ENCODE measurements at places on chromosomes 11 and 22.

- no peak for DNase-seq
Observed at GRCh38 chr22:50556703-50557102, 6.0 kb downstream of the SYCE3 start.

GRCh38 chr11:100188137-100188783 lies 498.8 kb upstream of the ARHGAP42 start:
- DNase-seq = no peak

- DNase-seq = no peak
Observed at GRCh38 chr11:8015753-8016239, 28.7 kb downstream of the EIF3F start.

DNA sequence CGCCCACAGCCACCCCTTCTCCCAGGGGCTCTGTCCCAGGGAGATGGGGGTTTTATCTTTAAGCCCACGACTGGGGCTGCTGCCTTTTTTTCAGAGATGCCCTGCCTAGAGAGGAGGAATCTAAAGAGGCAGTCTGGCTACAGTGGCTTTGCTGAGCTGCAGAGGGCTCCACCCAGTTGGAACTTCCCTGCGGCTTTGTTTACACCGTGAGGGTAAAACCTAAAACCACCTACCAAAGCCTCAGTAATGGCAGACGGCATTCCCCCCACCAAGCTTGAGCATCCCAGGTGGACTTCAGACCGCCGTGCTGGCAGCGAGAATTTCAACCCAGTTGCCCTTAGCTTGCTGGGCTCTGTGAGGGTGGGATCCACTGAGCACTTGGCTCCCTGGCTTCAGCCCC lies 535.8 kb downstream of the NELL1 start:
- no peak for DNase-seq

- no peak for DNase-seq
Observed at GRCh38 chr11:13826505-13827278, 135.8 kb upstream of the SPON1 start.

DNA sequence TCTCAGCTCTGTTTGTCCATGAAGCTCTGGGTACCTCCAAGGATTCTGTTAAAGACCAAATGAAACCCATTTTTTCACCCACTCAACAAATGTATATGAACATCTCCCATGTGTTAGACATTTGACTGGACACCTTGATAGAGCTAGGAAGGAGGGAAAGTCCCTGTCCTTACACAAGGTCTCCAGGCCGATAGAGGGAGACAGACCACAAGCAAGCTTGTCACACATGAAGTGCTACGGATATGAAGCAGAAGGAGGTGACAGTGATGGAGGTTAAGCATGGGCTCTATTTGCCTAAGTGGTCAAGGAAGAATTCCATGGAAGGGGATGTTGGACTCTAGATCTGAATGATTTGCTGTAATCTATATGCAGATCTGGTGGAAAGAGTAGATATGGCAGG lies 138.5 kb downstream of the MYO18B start:
- no peak for DNase-seq

DNA sequence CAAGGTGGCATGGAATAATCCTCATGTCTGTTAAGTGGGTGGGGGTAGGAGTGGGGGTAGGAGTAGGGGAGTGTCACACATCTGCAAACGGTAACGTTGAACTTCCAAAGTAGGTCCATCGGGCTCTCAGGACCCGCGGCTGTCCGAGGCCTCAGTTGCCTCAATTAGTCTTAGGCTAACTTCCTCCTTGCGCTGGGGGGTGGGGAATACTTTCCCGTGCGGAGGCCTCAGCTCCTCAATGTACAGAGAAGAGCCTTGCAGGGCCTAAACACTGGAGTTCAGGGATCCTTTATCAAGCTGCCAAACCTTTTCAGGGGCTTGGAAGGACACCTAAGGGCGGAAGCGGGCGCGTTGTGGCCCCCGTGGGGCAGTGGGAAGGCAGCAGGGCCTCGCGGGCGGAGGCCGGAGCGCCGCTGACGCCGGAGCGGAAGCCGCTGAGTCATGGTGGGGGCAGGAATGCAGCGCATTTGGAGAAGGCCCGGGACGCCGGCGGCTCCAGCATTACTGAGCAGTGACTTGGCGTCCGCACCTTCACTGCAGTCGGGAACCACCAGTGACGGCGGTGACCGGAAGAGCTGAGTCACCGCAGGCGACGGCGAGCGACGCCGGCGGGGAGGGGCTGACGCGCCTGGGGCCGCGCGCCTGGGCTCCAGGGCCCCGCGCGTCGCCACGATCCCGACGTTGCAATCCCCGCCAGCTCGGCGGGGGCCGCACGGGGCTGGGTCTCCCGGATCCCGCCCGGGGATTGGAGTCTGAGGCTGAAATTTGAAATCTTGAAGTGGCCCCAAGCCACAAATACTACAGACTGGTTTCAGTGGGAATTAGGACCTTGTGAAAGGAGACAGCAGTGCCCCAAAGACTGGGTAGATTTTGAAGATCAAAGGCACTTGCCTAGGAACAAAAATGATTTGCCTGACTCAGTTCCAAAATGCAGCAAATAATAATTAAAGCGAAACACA lies 20.2 kb upstream of the IPO7 start:
- DNase-seq = peak; percentile 60

DNA sequence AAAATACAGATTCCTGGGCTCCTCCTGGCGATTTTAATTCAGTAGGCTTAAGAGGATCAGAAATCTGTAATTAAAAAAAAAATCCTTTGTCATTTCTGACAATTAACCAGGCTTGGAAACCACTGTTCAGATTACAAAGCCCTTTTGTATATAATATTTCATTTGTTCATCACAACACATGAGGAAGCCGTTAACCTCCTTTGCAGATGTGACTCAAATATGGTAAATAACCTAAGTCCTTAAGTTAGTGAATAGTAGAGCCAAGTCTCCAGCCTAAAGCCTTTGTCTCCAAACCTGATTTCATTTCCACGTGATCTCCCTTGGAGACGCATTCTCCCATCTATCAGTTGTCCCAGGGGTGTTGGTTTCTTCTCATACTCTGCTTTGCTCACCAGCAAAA lies 67.6 kb downstream of the UBASH3B start:
- DNase-seq = no peak

DNA sequence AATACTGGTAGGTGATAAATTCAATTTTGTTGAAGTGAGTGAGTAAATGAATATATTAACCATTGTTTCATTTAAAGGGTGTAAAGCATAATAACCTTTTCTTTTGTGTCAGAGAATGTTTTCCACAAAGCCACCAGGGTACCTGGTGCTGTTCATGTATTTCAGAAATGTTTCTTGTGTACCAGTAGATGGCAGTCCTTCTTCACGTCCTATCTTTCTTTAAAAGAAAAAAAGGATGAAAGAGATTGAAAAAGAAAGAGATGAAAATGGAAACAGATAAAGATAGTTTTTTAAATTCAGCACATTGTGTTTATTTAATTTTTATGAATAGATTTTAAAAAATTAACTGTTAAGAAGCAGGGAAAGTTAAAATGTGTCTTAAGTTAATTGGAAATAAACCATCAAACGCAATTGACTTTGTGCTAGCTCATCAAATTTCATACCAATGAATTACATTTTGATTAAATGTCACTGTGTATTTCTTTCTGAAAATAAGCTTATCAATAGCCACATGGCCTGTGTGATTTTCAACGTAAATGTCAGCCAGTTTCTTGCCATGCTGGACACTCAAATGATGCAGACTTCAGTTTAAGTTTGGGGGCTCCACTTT lies 65.5 kb upstream of the CHORDC1 start:
- no peak for DNase-seq

DNA sequence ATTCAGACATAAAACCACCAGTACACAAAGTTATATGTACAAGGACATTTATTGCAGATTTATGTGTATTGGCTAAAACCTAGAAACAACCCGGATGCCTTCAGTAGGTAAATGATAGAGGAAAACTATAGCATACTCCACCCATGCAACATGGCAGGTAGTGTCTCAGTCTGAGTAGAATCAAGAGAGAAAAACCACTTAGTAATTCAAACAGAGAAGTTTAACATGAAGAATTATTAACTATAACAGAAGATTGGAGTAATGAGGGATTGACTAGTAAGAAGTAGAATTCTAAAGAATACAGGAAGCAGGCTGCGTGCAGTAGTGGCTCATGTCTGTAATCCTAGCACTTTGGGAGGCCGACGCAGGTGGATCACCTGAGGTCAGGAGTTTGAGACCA lies 16.2 kb upstream of the SPTY2D1 start:
- no peak for DNase-seq

- no peak for DNase-seq
Observed at GRCh38 chr22:44325718-44326490, 13.2 kb upstream of the SHISAL1 start.

- DNase-seq = no peak
Observed at GRCh38 chr11:35873721-35874120, 70.1 kb upstream of the LDLRAD3 start.

GRCh38 chr11:112439614-112440013 lies 179.0 kb upstream of the PLET1 start:
- no peak for DNase-seq

GRCh38 chr11:65491614-65492386 lies 7.0 kb upstream of the MALAT1 start:
- no peak for DNase-seq

GRCh38 chr11:64609436-64610047 lies 18.5 kb downstream of the SLC22A12 start:
- no peak for DNase-seq

- no peak for DNase-seq
Observed at GRCh38 chr22:26501996-26502395, 10.3 kb downstream of the TFIP11 start.

GRCh38 chr22:43154887-43155536 lies 3.7 kb downstream of the TSPO start:
- no peak for DNase-seq

DNA sequence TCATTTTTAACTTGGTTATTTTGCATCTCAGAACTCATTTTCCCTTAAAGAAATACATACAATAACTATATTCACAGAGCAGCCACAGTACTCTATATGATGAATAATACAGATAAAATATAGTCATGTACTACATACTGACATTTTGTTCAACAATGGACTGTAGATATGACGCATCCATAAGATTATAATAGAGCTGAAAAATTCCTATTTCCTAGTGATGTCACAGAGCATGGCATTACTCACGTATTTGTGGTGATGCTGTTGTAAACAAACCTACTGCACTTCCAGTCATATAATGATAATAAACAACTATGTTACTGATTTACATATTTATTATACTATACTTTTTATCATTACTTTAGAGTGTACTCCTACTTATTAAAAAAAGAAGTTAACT lies 38.7 kb downstream of the NARS2 start:
- no peak for DNase-seq

GRCh38 chr22:45200230-45200629 lies 36.5 kb downstream of the NUP50 start:
- no peak for DNase-seq

GRCh38 chr11:130166457-130166784 lies 6.8 kb downstream of the ST14 start:
- DNase-seq = no peak

- DNase-seq = no peak
Observed at GRCh38 chr11:86753459-86753858, 46.9 kb upstream of the PRSS23 start.

DNA sequence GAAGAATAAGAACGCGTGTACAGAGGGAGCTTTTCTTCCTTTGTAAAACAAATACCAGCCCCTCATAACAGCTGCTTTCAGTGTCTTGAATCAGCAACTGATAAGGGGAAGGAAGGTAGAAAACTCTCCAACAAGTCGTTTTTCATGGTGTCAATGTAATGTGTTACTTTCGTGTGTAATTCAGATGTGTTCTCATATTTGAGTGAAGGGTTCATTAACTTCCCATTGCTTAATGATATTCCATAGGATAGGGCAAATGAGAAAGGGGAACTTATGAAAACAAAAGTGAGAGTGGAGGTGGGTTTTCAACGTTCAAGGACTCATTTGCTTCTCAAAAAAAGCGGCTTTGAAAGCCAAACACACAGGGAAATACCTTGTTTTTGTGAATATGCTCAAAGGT lies 452.1 kb downstream of the NTM start:
- DNase-seq = no peak
